Sciatic nerve (tissue), 2 donors: ENCODE measurements at places on chromosomes 2 and 18. TPM values are rescaled to one million over a fixed set of nuclear protein-coding genes. Genes with fewer than 3 reads are reported as not detected.

DNA sequence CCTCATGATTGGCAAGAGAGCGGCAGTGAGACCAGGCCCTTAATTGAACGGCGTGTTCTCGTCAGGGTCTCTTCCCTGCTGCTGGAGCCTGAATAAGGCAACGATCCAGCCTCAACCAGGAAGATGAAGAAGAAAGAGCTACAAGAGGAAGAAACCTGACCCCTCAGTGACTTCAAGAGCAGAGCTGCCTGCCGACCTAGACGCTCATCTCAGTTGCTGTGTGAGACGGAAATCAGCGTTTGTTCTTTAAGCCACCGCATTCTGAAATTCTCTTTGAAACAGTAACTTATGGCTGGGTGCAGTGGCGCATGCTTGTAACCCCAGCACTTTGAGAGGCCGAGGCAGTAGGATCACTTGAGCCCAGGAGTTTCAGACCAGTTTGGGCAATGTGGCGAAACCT is 29.6 kb upstream of the KCNG3 start:
- DNase-seq, result no peak

DNA sequence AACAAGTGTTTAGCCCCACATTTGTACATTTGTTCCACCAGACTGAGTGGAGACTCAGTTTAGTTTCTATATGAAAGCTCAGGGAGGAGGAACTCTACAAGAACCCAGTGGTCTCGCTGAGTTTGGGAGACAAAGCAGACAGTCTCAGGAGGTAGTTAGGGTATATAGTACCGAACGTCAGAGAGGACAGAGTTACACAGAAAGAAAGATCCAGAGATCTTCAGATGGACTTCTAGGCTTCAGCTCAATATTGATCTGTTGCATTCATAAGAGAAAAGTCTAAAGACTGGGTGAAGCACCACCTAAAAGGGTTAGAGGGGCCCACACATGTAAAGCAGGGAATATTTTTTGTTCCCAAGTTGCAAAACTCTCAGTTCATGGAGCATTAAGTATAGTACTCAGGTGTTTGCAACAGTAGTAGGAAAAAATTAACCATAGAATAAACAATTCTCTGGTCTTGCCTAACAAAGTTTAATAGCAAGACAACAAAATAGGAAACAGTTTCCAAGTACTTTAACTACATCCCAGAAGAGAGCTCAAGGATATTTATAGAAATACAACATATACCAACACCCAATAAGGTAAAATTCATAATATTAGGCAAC is 4.2 kb downstream of the TFPI start:
- no peak for DNase-seq

GRCh38 chr2:3527886-3528785 is 8.8 kb upstream of the ADI1 start:
- no peak for DNase-seq

DNA sequence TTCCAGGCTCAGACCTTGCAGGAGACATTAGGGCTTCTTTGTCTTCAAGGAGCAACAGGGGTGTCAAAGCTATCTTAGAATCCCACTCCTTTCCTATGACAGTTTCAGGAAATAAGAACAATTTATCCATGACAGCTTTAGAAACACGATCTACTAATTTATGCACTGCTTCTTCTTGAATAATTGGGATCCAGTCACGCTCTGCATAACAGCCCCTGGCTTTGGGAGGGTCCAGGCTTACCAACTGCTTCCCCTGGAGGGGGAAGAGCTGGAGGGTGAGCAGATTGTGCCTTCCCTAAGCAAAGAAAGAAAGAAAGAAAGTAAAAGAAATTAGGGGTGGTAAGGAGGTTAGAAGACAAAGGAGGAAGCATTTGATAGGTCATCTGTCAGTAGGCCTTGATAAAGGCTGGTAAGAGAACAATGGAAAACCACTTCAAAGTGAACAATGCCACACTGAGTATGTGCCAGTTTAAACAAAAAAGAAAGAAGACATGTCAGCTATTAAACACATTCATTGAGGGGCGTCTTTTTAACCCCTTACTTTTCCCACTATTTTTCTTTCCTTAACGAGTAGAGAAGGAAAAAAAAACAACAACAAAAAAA is 327.6 kb downstream of the DCC start:
- DNase-seq, result no peak

DNA sequence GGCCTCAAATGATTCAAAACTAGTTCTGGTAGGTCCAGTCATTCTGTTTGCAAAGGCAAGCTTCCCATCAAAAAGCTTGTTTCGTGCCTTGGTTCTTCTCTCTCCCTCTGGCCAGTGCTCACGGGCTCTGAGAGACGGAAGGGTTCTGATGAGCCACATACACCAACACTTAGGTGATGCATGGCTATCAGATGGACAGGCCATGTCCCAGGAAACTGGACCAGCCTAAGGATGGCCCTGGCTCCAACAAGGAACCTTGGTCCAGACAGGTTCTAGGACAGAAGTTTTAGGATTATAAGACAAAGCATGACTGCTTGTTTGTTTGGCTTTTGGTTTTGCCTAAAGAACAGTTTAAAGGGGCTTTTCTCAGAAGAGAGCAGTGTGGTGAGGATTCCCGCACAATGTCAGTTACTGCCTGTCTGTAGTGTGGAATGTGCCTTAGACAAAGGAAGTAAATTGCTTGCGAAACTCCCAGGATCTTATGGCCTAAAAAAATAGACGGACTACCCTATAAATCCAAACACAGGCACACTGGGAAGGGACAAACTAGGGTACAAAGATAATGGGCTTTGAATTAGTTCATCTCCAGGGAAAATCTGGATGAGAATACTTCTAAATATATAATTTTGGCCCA is 10.3 kb downstream of the CYP1B1 start:
- no peak for DNase-seq

DNA sequence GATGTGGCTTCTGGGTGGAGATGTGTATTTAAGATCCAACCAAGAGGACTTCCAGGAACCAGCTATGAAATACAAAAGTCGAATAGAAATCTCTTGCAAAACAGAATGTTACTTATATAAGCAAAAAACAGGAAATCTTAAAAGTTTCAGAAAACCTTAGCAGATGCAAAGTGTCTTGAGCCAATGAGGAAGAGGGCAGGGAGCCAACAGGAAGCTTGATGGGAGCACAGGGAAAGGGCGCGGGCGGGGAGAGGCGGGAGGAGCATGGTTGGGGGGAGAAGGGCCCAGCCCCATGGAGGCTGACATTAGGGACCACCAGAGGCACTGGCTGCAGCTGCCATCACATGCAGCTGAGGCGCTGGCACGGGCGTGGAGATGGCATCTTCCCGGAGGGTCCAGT is 203.3 kb downstream of the SNTG2 start:
- DNase-seq, result no peak

- no peak for DNase-seq
Observed at GRCh38 chr2:24115057-24115456, 8.1 kb downstream of the PFN4 start.

GRCh38 chr2:16320716-16321115 is 344.9 kb downstream of the CYRIA start:
- no peak for DNase-seq

DNA sequence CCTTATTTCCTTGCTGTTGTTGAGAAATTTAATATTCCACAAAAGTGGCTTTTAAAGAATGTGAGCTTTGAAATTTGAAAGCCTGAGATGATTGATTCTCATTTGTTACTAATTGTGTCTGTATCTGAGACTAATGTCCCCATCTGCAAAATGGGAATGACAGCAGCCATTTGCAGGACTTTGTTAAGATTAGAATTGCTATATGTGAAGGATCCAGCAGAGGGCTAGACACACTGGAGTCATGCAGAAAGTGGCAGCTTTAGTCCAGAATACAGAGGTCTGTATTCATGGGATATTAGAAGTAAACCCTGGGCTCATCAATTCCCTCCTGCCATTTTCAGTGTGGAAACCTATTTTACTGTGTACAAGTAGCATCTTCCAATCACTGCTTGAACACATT is 296.5 kb upstream of the GYPC start:
- DNase-seq, result no peak

The ALKAL2 gene
- 3.0 TPM for total RNA-seq

- no peak for DNase-seq
Observed at GRCh38 chr2:236941551-236941950, 144.1 kb upstream of the COPS8 start.

GRCh38 chr2:136441979-136442714 is 323.2 kb upstream of the THSD7B start:
- DNase-seq, result no peak

GRCh38 chr2:8833853-8834252 is 3.6 kb downstream of the KIDINS220 start:
- no peak for DNase-seq

The TTC21B gene
- total RNA-seq, result 36.8 TPM

The KCNS3 gene
- 16.9 TPM for total RNA-seq

DNA sequence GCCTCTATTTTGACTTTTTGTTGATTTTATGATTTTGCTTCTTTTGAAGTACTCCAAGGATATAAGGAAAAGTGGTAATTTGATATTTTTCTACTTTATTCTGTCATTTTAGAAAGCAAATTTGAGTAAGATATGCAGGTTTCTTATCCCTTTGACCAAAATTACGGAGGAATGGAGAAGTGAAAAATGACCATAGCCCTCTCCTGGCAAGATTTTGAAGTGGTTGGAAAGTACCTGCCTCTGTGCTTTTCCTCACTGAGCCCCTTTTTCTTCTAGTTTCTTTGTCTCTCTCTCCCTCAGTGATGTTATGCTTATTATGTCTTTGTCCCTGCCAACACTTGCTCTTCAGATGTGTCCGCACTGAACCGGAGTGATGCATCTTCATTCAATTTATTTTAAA is 898.1 kb downstream of the EPHA4 start:
- no peak for DNase-seq

The MC5R gene
- not detected for total RNA-seq
